COR-L47 (cell line): ENCODE measurements at places on chromosomes 1 and 21.

GRCh38 chr1:202016811-202017748 is 6.7 kb downstream of the ELF3 start:
- DNase-seq, result no peak

GRCh38 chr1:156098784-156099183 is 15.7 kb upstream of the LMNA start:
- DNase-seq, result peak; percentile 85

- no peak for DNase-seq
Observed at GRCh38 chr1:214449371-214449770, 102.0 kb downstream of the PTPN14 start.

DNA sequence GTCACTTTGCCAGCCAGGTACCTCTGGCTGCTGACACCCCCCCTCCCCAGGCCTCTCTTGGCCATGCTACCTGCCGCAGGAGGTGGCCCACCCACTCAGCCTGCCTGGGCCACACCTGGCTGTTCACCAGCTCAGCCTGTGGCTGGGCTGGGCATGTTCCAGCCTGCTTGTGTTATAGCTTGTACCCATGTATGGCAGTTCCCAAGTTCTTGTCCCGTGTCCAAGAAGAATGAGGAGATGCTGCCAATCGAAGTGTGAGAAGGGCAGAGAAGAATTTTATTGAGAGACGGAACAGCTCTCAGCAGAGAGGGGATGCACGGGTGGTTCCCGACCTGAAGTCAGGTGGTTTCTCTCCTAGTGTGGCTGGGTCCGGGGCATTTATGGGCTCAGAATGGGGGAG is 3.9 kb upstream of the MMEL1 start:
- DNase-seq, result no peak

DNA sequence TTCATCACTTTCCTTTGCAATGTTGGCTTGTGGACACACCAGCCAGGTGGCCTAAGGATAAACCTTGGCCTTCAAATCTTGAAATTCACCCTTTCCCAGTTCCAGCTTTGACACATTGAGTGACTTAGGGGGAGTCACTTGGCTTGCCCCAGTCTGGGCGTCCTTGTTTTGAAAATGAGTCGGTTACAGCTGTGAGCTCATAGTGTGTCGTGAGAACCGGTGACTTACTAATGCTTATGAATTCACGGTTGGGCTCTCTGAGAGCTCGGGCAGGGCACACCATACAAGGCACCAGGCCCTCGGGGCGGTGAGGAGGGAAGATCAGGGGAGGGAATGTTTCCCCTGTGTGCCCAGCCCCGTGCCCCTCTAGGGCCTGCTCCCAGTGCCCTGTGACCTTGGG is 126.9 kb upstream of the TMPRSS2 start:
- DNase-seq, result no peak

GRCh38 chr21:36839123-36839522 is 127.3 kb downstream of the HLCS start:
- no peak for DNase-seq

GRCh38 chr1:71068325-71069240 is 12.3 kb downstream of the ZRANB2 start:
- DNase-seq, result no peak

GRCh38 chr1:46676531-46676930 is 4.9 kb downstream of the TEX38 start:
- no peak for DNase-seq

DNA sequence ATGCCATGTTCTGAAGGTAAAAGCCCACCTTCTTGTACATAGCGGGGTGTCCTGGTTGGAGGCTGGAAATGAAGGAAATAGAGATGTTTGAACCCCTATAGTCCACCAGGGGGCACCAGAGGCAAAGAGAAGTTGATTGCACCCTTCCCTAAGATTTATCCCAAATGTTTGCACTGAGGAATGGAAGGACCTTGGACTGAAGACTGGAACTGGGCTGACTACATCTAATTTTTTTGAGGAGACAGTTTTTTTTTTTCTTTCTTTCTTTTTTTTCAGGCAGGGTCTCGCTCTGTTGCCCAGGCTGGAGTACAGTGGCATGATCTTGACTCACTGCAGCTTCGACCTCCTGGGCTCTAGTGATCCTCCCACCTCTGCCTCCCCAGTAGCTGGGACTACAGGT is 55.3 kb upstream of the EIF4G3 start:
- DNase-seq, result peak; percentile 34

DNA sequence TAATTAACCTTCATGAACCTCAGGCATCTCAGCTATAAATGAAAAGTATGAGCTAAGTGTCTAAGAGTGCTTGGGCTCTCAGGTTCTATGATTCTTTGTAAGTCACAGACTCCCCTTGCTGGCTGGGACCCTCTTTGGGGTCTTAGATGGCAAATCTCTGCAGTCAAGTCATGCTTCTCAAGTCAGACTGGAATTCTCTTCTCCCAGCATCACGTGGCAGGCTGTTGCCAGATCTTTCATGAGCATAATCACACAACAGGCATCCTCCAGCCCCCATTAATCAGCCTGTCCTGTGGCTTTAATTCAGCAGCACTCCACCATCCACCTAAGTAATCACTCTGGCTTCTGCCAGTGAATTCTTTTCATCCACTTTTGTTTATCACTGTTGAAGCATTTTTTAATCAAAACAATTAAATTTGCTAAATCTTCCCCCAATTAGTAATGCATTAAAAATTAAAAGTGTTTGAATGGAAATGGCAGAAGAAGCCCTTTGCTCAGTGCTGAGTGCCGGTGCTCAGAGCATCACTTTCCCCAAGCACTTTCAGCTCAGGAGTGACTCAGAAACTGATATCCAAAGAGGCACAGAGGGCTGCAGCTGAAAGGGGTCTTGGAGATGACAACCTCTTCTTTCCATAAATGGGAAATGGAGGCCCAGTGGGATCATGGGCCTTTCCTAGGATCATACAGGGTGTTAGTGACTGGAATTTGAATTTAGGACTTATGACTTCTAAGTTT is 50.2 kb downstream of the C8A start:
- DNase-seq, result no peak

- DNase-seq, result peak; percentile 63
Observed at GRCh38 chr1:84525779-84526178, 19.4 kb upstream of the GNG5 start.

DNA sequence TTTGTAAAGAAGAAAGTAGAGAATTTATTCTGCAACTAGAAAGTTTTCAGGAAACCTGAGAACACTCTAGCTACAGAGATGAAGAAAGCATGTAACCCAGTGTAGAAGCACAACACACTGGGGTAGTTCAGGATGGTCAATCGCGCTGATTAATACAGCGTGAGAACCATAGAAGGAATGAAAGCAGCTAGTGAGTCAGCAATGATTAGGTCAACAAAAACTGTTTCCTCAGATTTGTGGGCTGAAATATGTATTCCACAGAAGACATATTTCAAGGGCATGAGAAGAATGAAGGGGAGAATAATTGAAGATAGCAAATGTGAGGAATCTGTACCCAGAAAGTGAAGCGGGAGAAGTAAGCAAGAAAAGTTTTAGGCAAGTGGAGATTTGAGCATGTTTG is 97.8 kb upstream of the ADGRL2 start:
- no peak for DNase-seq

DNA sequence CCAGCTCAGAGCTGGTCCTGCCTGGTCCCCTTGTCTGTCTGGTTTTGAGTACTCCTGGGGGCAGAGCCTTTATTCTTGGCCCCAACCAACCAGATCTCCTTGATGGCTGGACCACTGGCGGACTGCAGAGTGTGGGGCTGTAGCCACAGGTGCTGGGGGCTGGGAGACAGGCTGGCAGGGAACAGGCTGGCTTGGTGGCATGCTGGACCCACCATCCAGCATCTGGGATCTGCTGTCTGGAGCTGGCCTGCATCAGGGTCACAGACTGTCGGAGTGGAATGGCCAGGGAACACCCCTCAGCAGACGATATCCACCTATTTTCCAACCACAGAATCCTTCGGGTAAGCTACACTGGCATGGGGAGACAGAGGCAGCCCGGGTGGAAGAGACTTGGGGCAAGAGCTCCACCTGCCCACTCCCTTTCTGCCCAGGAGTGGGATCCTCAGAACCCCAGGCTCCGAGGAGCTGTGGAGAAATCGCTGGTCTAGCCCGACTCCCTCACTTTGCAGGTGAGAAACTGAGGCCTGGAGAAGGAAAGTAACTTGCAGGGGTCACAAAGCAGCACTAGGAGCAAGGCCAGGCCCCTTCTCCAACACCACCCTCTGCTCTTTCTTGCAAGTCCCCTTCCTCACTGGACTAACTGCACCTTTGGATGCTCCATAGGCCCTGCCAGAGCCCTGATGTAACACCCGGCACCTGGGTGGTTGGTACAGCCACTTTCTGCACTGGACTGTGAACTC is 40.6 kb downstream of the TNNT2 start:
- no peak for DNase-seq

GRCh38 chr1:244800821-244801220 is 34.6 kb upstream of the COX20 start:
- DNase-seq, result no peak

- no peak for DNase-seq
Observed at GRCh38 chr1:151311011-151311410, 16.2 kb downstream of the PI4KB start.

GRCh38 chr1:169824153-169824552 is 29.4 kb upstream of the METTL18 start:
- DNase-seq, result no peak

- peak; percentile 97 for DNase-seq
Observed at GRCh38 chr1:84690397-84691121, at the start of gene SSX2IP. SSX2IP (minus strand) TSS chr1:84690461; CDS start chr1:84671219, 19,242 bp downstream.

DNA sequence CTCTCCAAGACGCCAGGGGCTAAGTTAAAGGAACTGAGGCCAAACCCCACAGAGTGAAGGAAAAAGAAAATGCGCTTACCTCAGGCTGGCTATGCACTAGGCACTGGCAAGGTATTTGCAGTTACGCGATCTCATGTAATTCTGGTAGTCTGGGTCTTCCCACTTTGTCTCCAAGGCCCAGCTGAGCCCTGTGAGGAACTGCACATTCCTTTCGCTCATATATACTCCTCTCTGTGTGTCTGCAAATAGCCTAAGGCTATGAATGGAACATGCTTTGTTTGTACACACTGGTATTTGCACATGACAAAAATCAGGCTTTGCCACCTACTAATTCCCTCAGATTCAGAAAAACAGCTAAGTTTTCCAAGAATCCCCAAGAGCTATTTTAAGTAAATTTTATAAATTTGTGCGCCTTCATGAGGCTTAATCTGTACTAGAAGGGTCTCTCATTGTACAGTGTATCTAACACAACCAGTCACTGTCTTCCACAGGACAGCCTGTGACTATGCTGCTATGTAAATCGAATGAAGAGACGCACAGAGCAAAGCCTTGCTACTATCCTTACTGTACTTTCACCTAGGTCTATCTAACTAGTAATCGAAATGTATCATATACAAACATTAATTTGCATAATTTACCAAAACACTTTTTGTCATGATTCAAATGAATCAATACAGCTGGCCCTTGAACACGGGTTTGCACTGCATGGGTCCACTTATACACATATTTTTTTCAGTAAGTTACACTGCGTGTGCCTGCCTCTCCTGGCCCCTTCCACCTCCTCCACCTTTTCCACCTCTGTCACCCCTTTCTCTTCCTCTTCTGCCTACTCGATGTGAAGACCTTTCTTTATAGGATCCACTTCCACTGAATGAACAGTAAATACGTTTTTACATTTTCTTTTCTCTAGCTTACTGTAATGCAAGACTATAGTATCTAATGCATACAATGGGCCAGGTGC is 87.0 kb downstream of the SIPA1L2 start:
- DNase-seq, result no peak

DNA sequence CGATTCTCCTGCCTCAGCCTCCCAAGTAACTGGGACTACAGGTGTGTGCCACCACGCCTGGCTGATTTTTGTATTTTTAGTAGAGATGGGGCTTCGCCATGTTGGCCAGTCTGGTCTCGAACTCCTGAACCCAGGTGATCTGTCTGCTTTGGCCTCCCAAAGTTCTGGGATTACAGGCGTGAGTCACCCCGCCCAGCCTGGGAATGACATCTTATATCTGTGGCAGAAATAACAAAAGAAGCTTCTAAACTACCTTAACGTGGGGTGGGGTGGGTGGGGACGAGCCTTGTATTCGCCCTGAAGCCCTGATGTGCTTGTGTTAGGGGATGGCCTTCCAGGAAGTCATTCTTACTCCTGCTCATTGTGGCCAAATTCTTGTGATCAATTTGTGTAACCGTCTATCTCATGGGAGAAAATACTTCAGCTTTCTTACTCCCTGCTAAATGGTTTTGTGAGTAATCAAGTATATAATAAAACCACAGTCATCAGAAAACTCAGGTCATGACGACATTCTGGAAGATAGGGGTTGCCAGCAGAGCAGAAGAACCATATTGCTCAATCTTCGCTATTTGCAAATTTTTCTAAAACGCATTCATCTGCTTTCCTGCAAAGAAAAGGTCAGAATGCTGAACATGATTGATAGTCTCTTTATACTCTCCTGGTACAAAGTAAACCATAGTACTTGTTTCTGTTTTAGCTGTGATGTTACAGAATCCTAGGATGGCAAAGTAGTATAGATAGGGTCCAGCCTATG is 63.2 kb downstream of the DIRAS3 start:
- DNase-seq, result no peak

- DNase-seq, result no peak
Observed at GRCh38 chr1:10823000-10823401, 26.6 kb upstream of the CASZ1 start.

DNA sequence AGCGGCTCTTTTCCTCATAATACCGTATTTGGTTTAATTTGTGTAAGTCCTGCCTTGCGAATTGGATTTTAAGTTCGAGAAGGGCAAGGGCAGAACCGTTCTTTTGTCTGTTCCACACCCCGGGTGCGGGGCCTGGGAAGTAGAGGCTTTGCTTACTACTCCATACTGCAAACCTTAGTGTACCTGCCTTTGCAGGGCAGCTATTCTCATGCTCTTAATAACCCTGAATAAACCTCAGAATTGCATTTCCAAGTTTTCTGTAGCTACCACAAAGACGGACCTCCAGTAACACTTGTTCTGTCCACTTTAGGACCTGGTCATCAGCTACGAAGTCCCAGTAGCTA is 657 bp upstream of the HNRNPU start:
- DNase-seq, result no peak
